M059J (cell line): ENCODE measurements at places on chromosomes 3 and 15. TPM values are rescaled to one million over a fixed set of nuclear protein-coding genes. Genes with fewer than 3 reads are reported as not detected.

The SH3BP5 gene
- total RNA-seq, result 9.2 and 9.9 TPM in 2 replicates

The RTP3 gene
- total RNA-seq, result 0.20 and 0.81 TPM in 2 replicates

The ITIH4 gene
- total RNA-seq, result 0.02 TPM in 1 of 2 replicates, not detected in the other

The ACTRT3 gene
- total RNA-seq, result 1.7 and 2.9 TPM in 2 replicates

The FRMD5 gene
- total RNA-seq, result 4.1 and 9.7 TPM in 2 replicates

The C3orf62 gene
- total RNA-seq, result 0.34 and 4.7 TPM in 2 replicates

The CTXN2 gene
- 0.20 TPM in 1 of 2 replicates, not detected in the other for total RNA-seq

The CADPS gene
- 0.84 TPM in 1 of 2 replicates, not detected in the other for total RNA-seq

The TRH gene
- not detected in 2 replicates for total RNA-seq

The OIP5 gene
- 37.9 and 61.9 TPM in 2 replicates for total RNA-seq

The SLC24A1 gene
- 2.1 and 2.9 TPM in 2 replicates for total RNA-seq
